Stimulated activated CD8-positive, alpha-beta memory T cell treated with anti-CD3 and anti-CD28 coated beads, Interleukin-7, amount 100 ng/mL, for 1 hour (primary cell): ENCODE measurements at places on chromosomes 2 and 18.

- DNase-seq = no peak
Observed at GRCh38 chr2:128605421-128605820, 286.8 kb upstream of the HS6ST1 start.

DNA sequence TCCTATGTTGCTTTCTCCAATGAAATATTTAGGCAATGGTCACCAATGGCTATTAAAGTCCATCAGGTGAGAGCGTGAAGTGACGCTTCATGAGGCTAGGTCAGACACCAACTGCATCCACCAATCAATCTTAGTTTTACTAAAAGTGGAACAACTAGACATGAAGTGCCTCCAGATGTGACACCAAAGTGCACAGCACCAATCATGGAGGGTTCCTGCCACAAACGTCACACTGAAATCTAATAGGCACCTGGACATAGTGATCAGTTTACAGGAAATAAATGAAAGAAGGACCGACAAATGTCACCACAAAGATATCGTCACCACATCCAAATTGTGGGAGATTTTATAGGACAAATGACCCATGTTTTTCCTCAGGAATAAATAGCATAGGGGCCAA lies 70.5 kb downstream of the PSMG2 start:
- no peak for DNase-seq

DNA sequence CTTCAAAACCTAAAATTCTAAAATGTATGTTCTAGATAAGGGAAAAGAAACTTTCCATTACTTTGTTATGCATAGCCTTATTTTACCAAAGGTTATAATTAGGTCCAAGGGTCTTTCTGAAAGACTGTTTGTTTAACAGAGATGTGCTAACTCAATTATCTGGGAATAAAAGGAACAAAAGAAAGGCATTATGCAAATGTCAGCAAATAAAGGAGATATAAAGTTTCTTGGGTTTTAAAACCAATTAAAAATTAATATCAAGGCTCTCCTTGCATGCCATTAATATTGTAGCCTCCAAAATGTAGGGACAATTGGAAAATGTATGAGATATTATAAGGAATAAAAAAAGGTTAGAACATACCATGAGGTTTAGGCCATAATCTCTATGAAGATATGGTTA lies 87.8 kb upstream of the DOCK10 start:
- no peak for DNase-seq

GRCh38 chr2:85959826-85960225 lies 71.0 kb upstream of the ST3GAL5 start:
- no peak for DNase-seq

GRCh38 chr2:69291721-69292120 lies 95.3 kb downstream of the GFPT1 start:
- DNase-seq = no peak

DNA sequence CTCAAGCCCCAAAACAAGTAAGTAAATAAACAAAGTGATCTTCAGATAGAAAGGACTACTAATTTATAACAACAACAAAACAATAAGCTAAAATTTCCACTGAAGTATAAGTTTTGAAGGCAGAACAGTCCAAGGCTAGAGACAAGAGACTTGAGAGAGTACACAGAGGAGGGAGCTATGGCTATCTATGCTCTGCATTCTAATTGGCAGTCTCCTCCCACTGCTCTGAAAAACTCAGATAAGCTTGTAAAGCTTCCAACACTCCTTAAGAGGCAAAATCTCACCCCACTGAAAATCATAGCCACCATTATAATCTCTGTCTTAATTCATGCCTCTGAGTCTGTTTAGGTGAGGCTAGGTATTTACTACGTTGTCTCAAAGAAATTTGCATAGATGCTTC lies 714.6 kb upstream of the LRATD1 start:
- no peak for DNase-seq

- DNase-seq = no peak
Observed at GRCh38 chr2:162839419-162839818, 852 bp upstream of the KCNH7 start.

- no peak for DNase-seq
Observed at GRCh38 chr2:128317181-128317898, 1.3 kb downstream of the HS6ST1 start.

- DNase-seq = no peak
Observed at GRCh38 chr2:27799646-27800010, 28.1 kb downstream of the MRPL33 start.

- DNase-seq = no peak
Observed at GRCh38 chr2:152387041-152387440, 52.1 kb downstream of the FMNL2 start.

DNA sequence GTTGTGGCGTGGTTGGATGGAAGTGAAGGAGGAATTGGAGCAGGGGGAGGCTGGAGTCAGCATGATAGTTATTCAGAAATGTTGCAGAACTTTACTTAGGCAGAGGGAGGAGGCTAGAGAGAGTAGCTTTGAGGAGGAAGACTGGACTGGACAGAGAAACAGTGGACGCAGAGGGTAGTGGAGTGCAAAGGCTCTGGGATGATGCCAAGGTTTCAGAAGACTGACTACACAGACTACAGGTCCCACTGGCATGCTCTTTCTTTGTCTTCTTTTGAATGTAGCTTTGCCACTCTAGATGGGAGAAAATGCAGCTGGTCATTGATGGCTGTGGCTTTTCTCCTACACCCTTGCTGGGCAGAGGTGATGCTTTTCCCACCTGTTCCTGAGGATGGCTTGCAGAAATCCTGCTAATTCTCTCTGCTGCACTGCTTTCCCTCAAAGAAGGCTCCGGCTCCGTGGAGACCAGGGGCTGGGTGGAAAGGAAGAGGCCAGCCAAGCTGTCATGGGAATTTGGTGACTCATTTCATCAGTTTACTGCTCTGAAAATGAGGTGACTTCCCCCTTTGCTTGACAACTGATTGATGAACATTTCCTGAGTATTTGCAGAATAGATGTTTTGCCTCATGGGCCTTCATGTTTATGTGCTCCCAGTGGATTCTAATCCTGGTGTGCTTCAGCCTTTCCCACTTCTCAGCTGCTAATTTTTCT lies 42.4 kb downstream of the MEIS1 start:
- DNase-seq = no peak

DNA sequence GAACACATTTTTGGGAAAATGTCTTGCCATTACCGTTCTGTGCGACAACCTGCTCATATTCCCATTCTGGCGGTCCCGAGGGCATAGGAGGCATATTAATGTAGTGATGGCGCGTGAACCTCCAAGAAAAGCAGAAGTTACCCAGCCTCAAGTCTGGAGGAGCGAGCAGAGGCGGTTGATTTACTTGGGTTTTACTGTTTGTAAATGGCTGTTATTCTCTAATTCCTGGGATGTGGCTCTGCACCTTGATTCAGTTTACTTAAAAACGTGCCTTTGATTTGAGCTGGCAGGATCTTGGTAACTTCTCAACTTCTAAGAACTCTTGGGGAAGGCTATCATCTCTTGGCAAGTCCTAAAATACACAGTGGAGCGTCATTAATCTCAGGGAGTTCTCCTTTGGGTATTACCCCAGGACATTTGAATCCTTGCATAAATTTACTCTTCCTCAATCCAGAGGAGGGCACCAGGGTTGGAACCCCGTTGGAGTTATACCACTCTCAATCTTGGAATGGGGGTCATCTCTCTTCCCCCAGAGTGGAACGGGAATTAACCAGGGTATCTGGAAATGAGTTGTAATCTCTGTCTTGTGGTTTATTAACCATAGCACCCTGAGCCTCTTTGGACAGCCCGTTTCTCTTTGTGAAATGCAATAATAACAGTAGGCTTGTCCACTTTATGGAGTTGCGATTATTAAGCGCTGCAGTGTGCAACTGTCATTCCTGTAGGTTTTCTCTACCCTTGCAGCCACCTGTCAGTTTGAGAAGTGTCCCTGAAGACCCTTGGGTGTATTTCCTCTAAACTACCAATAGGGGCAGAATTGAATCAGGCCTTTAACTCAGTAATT lies 2.1 kb downstream of the HK2 start:
- DNase-seq = no peak

GRCh38 chr2:9965119-9965822 lies 13.8 kb downstream of the GRHL1 start:
- DNase-seq = no peak

GRCh38 chr2:143333847-143334246 lies 204.6 kb downstream of the ARHGAP15 start:
- DNase-seq = no peak

GRCh38 chr18:24398540-24398939 lies 916 bp upstream of the OSBPL1A start:
- no peak for DNase-seq

- no peak for DNase-seq
Observed at GRCh38 chr2:75077909-75078308, 119.5 kb downstream of the POLE4 start.

DNA sequence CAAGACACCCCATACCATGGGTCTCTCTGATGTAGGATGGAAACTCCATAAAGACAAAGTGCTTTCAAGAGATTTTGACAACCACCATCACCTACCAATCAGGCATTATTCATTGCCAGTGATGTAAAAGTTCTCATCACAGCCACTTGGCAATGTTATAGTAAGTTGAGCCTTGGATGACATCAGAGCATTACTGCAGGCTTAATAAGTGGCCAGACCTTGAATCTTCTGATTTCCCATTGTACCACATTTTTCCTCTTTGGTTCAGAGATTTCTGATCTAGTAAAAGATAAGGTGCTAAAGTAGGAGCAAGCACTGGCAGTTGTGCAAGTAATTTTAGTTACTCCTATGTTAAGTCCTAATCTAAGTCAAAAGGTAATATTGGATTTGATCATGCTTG lies 36.5 kb downstream of the OSR1 start:
- no peak for DNase-seq

- DNase-seq = no peak
Observed at GRCh38 chr2:106970471-106971261, 84.7 kb upstream of the ST6GAL2 start.

DNA sequence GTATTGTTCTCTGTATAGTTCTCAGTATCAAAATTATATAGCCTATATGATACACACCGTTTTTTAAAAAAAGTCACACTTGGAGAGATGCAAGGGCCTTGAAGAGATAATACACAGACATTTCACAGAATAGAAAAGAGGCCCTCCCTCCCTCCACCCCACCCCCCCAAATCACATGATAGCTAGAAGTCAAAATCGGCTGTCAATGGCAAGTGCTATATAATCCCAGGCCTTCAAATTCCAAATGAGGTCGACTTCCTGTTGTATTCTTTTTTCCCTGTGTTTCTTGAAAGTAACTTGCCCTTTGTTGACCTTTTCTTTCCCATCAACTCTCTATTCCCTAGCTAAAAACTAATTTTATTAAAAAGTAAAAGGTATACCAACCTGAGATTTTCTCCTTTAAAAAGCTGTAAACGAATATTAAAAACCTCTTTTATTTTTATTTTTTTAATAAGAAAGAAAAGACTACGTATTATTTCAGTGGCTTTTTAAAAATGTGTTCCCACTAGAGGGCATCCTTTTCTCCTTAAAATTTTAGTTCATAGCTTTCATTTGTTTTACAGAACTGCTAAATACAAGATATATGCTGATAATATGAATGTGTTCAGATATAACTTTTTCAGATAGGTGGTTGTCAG lies 46.6 kb downstream of the KCMF1 start:
- DNase-seq = no peak

- DNase-seq = no peak
Observed at GRCh38 chr2:47941936-47942335, 35.6 kb upstream of the FBXO11 start.

DNA sequence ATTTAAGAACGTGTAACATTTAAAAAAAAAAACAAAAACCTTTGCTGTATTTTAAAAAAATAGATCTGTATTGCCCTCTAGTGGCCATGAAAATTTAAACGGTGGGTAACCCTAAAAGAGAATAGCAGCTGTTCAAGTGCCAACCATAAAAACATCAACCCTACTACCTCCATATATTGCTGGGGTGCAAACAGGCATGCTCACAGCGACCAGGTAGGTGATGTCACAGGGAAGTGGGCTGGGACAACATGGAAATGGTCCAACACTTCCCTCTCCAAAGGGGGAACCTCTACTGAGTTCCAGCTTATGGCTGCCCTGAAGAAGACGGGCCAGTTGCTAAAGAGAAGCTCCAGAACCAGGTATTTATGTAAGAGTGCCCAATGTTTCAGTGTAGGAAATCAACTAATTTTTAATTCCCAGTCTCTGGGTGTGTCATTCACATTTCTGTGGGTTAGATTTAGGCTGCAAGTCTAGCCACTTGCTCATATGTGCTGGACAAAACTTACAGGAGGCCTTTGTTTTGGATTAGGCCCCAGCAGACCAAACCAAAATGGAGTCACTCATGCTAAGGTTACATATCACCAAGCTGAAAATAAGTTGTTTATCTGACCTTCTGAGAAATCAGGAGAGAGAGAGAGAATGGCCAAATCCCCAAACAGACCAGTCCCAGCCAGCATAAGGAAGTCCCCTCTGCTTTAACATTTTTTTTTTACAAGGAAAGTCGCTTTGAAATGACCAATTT lies 54.5 kb downstream of the SKA1 start:
- DNase-seq = no peak

DNA sequence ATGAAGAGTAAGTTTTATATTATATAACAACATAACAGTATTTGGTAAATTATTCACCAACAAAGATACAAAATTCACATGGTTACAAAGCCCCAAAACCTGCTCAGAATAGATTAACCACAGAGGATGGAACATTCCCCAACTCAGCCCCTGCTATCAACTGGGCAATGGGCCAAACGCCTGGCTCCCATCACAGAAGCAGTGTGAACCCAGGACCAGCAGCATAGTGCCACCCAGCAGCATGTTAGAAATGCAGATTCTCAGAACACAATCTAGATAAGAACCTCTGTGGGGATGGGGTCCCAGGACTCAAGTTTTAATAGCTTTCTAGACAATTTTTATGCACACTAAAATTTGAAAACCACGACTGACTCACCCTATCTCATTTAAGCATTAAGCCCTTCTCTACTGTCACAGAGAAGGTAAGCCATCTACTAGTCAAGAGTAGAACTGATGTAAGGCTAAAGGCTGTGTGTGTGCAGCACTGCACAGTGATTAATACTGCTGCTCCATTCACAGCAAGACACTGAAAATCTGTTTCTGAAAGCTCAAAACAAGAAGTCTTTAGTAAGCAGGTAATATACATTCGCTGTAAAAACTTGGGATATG lies 15.2 kb downstream of the AFG3L2 start:
- no peak for DNase-seq

- DNase-seq = no peak
Observed at GRCh38 chr2:110805894-110806452, 73.6 kb downstream of the ACOXL start.

DNA sequence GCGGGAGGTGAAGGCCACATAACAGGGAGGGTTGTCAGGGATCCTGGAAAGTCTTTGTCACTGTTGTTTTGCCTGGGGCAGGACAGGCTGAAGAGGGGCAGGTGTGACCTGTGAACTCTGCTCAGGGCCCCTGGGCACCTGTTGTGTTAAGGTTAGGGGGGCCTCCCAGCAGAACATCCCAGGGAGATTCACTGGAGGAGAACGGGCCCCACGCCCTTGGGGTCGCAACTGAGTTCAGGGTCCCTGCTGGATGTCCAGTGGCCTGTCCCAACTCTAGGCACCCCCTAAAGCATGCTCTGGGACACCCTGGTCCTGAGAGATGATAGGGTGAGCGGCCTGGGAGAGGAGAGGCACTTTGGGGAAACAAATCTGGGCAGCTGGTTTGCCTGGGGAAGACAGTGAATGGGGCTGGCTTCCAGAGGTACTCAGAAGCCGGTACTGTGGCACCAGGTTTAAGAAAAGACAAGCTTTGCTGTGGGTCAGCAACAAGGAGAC lies 22.9 kb downstream of the GPR35 start:
- no peak for DNase-seq
